Ureter (tissue), 1 donor: ENCODE measurements at places on chromosomes 5 and 9. TPM values are rescaled to one million over a fixed set of nuclear protein-coding genes. Genes with fewer than 3 reads are reported as not detected.

DHX29 gene
- total RNA-seq: 29.8 TPM

- no peak for DNase-seq
These were observed 35.9 kb upstream of the EXOC3 start for GRCh38 chr5:407051-407450.

SLC25A2 gene
- 1.3 TPM for total RNA-seq

DNA sequence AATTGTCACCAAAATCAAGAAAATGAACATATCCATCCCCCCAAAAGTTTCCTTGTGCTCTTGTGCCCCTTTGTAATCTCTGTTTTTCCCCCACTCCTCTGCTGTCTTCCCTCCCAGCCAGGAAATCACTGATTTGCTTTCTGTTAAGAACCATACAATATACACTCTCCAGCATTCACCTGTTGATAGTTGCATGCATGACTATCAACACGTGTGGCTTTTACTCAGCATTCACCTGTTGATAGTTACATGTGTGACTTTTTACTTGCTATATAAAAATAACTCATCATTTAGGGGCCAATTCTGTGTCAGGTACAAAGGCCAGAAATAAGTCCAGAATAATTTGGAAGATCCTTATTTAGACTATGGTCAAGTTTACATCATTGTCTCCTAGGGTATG is 6.0 kb downstream of the RANBP17 start:
- DNase-seq: no peak

GRCh38 chr5:2757563-2758351 is 6.3 kb upstream of the IRX2 start:
- no peak for DNase-seq

FASTKD3 gene
- 7.6 TPM for total RNA-seq

- no peak for DNase-seq
These were observed 508 bp downstream of the MOCS2 start for GRCh38 chr5:53109056-53109442.

DNA sequence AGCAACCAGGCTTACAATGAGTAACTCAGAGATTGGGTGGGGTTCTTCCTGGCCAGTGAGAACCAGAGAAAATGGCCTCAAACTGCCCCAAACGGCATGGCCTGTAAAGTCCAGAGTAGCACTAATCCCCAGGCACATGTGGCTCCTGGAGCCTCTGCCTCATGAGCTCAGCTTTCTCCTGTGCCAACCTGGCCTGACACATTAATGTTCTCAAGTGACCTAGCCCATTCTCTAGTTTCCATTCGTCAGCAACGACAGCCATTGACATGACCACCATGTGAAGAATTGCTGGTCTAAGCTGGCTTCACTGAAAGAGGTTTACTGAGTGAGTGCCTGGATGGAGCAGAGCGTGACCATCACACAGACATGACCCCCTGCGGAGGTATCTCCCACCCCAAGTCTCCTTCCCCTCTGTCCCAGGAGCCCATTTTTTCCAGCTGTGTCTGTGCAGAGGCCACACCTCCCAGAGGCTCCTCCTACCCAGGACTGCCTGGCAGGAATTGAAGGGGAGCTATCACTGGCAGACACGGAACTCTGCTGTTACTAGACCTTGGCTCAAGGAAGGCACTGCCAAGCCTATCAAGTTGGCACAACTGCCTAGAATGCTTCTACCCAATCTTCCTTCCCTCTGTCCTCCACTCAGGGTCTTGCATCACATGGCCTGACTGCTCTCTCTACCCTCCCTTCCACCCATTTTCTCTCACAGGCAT is 59.0 kb upstream of the BOD1 start:
- DNase-seq: no peak

DNA sequence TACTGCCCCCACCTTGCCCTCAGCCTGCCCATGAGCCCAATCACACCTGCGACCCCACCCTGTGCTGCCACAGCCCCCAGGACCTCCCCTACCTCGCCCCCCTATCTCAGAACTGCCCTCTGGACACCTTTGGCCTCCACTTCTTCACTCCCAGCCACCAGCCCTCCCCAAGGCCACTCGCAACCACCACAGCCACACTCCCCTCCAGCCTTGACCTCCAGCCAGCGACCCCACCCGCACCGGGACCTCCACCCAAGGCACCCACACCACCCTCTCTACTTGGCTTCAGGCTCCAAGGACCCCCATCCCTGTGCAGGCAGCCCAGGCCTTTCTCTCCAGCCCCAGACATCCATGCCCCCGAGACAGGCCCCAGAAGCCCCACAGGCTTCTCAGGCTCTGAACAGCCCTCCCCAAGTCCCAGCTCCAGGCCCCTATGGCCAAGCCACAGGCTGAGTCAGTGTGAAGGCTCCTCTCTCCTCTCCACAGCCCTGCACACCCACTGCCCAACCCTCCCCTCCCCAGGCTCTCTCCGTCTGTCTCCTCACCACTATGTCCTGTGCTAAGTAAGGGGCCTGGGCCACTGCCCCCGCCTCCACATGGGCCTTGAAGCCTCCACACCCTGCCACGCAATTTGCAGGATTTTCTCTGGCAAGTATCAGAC is 2.0 kb downstream of the AK1 start:
- DNase-seq: no peak

GRCh38 chr5:100311806-100312205 is 223.4 kb upstream of the FAM174A start:
- DNase-seq: no peak

DBH gene
- not detected for total RNA-seq

GRCh38 chr5:50595199-50595598 is 71.2 kb upstream of the PARP8 start:
- DNase-seq: no peak

ANKRD18A gene
- total RNA-seq: 16.6 TPM

DNA sequence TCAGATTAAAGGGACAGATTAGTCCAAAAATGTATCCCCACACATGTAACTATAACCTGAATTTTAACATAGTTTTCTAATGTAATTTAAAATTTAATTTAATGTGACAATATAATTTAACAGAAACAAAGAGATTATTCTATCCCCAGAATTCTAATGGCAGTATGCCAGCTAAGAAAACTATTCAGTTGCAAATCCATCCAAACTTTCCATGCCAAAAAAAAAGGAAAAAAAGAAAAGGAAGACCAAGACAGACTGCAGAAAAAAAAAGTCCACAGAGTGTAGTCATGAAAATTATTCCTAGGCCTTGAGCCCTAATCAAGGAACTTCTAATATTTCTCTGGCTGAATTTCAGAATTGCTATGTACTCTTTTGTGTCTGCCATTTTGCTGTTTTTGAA is 217.6 kb downstream of the CDH18 start:
- no peak for DNase-seq

DNA sequence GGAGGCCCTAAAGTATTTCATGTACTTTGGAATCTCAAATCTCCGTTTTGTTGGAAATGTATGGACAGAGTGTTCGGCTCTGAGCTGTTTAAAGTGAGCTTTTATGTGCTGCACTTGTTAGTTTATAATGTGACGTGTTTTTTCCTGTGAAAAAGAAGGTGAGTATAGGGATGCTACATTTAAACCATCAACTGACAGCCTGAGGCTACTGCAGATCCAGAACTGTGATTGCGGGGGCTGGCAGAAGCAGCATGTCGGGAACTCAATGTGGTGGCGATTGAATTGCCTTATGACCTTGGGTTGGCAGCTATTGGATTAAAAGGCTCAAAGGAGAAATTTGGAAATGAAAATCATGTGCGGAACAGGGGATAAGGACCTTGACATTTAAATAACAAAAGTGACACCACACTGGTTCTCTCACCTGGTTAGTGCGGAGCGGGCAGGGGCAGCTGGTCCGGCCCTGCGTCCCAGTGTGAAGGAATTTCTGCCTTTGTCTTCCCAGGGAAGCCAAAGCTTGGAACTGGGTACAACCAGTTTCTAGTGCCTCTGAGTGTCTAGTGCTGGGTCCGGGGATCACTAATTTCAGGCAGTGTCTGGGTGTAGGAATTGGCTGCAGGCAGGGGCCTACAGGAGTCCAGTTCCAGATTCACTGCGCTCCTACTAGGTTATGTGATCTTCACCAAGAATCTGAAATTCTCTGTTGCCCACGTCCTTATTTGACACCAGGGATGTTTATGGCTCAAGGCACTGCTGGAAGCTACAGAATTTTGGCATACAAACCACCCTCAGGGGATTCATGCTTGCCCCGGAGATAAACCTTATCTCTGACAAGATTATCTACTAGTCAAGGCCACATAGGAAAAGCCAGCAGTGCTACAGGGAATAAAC is 120.7 kb upstream of the ERCC6L2 start:
- DNase-seq: no peak

LHX2 gene
- total RNA-seq: not detected

DNA sequence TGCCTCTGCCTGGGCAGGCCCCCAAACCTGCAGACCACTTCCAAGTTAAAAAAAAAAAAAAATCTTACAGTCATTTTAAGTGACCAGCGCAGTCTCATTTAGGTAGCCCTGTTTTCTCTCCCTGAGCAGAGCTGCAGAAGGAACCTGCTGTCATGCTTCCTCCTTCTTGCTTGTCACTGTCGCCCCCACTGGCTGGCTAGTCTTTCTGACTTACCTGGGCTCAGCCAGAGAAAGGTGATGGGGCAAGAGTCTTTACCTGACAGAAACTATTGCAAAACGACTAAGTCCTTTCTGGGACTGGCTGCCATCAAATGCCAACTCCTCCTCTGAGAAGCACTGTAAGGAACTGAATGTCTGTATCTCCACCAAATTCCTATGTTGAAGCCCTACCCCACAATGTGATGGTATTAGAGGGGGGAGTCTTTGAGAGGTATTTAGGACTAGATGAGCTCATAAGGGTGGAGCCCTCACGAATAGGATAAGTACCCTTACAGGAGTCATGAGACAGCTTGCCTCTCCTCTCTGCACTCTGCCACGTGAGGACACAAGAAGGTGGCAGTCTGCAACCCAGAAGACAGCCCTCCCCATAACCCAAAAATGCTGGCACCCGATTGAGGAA is 58.4 kb upstream of the SHC3 start:
- DNase-seq: no peak

DNA sequence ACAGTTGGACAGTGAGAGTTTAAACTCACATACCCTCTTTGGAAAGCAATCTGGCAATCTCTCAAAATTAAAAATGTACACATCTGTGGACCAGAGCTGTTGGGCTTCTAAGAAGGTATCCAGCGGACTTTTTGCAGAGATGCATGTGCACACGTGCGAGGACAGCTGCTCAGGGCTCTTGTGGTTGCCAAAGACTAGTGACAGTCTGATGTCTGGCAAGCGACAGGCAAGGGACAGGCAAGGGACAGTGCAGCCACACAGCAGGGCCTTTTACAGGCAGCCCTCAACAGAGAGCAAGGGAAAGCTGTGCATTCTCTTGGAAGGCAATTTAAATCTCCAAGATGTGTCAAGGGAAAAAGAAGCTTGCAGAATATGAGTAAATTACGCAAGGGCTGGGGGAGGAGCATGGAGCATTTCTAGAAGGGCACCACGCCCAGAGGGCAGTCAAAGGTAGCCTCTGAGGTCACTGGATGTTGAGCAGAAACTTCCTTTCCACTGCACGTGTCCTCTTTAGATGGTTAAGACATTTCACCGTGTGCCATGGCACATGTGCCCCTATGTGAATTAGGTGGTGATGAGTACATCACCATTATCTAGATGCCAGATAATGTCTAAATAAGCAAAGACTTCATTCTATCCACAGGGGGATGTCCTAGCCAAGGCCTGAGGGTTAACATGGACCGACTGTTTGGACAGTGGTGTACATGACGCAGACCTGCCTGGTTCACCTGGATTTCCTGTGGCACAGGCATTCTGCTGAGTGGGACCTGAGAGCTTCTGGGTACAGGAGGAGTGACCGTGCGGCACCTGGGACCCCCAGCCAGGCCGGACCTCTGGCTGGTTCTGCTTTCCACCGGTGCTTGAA is 9.1 kb downstream of the GFPT2 start:
- no peak for DNase-seq

DNA sequence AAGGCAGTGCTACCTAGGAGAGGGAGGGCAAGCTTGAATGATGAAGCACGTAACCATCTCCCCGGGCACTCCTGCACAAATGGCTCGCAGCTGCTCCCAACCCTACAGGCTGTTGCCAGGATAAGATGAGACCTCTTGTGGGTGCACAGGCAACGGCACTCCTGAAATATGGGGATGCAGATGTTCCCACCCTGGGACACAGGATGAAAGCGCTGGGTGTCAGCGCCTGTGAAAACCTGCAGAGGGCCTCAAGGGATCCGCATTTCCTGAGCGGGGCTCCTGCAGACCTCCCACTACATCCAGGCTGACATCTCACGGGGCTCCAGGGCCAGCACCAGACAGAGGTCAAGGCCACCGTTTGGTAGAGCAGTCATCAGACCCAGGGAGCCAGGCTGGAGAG is 60.7 kb downstream of the SMIM23 start:
- DNase-seq: no peak

GRCh38 chr9:124760719-124761118 is 10.4 kb downstream of the NR6A1 start:
- DNase-seq: no peak

DNA sequence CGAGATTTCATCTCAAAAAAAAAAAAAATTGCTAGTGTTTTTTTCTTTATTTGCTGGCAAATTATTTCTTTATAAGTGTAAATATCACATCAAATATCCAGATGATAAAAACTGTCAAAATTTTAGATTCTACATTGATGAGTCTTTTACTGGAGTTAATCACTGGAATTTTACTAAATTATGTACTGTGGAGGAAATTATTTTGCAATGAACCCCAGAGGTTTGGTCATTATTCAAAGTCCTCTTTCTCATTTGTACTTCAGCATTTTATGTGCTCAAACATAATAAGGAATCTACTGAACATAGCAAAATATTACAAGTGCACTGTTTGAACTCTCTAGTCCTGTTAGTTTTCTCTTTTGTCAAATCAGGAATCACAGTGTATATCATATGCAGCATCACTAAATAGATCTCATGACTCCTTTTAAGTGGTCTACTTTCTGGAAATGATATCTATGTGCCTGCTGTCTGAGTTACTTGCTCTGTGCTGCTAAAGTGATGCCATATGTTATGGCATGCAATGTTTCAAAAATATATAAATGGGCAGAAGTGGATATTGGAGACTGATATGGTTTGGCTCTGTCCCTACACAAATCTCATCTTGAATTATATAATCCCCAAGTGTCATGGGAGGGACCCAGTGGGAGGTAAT is 18.0 kb downstream of the OTULINL start:
- DNase-seq: no peak

- no peak for DNase-seq
These were observed 77.6 kb upstream of the SAP30L start for GRCh38 chr5:154368041-154368800.

DNA sequence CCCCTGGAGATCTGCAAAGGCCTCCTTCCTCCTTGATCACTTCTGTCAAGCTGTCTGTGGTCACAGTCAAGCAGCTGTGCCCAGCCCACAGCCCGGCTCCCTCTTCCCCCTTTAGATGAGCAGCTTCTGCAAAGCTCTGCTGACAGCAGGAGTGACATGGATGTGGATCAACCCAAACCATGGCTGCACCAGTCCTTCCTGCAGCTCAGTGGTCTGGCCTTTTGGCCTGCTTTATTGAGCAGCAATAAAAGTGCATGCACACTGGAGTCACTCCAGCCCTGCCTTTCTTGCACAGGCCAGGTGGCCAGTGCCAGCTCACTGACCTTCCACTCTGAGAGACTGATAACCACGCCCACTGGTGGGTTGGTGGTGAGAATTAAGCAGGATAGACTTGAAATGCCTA is 91.3 kb upstream of the OTULINL start:
- no peak for DNase-seq
